ENCODE measurements at places on chromosomes 2 and 18. TPM values are rescaled to one million over a fixed set of nuclear protein-coding genes. Genes with fewer than 3 reads are reported as not detected.

- no peak for DNase-seq
These were observed 7.5 kb upstream of the CCDC195 start for GRCh38 chr2:224723586-224724217.

GRCh38 chr2:213290501-213290900 is 6.2 kb downstream of the SPAG16 start:
- no peak for DNase-seq

DNA sequence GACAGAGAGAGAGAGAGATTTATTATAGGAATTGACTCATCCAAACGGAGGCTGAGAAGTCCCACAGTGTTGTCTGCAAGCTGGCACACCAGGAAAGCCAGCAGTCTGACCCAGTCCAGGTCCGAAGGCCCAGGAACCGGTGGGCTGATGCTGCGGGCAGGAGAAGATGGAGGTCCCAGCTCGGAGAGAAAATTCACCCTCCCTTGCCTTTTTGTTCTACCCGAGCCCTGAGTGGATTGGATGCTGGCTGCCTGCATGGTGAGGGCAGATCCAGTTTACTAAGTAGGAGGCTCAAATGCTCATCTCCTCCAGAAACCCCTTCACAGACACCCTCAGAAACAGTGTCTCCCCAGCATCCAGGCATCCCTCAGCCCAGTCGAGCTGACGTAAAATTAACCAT is 22.2 kb upstream of the STK25 start:
- no peak for DNase-seq

- no peak for DNase-seq
These were observed 40.6 kb downstream of the GREB1 start for GRCh38 chr2:11574176-11575046.

The SEPTIN10 gene
- total RNA-seq = 55.4 TPM

The TCF7L1 gene
- total RNA-seq = 7.0 TPM

Data from left ventricle myocardium inferior (tissue), 1 donor.